T-helper 2 cell (primary cell): ENCODE measurements at places on chromosomes 4 and X.

GRCh38 chr4:19497705-19498104 lies 754.0 kb upstream of the SLIT2 start:
- DNase-seq: no peak

DNA sequence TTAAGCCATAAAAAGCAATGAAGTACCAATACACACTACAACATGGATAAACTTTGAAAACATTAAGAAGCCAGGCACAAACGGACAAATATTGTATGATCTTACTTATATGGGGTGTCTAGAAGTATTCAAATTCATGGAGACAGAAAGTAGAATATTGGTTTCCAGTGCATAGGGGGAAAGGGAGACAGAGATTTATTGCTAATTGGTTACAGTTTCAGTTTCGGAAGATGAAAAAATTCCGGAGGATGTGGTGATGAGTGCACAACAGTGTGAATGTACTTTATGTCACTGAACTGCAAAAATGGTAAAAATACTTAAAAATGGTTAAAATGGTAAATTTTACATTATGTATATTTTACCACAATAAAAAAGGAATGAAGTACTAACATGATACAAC lies 5.1 kb upstream of the PRDX4 start:
- peak; percentile 1 for DNase-seq

DNA sequence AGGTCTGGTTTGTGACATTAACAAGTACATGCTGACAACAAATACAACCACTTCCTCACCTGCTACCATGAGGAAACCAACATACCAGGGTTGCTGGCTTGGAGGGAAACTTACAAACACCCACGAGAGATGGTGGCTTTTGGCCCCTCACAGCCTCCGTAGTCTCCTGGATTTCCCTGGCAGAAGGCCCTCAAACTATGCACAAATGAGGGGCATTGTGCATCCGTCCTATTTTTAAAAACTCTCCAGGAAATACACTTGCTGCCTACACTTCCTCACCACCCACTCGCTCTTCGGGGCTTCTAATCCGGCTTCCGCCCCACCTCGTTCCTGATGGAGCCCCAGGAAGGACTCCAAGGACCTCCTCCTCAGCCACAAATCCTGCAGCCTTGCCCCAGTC lies 355.0 kb upstream of the GATB start:
- peak; percentile 89 for DNase-seq

- DNase-seq: no peak
These were observed 273.5 kb downstream of the TMA16 start for GRCh38 chr4:163768014-163768413.

- no peak for DNase-seq
These were observed 20.8 kb upstream of the CEP135 start for GRCh38 chr4:55927803-55928437.

DNA sequence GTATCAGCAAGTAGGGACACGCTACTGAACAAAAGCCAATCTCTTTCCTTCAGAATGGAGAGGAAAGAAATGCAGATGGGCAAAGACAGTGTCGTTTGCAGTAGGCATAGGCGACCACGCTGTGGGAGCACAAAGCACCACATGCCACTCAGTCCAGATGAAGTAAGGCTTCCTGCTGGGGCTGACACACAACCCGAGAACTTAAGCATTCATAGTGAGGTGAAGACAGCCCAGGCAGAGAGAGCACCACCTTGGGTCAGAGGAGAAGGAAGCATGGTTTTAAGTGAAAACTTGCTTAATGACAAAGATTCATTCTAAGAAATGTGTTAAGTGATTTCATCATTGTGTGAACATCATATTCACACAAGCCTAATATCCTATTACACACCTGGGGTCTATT lies 238.8 kb downstream of the MGST2 start:
- DNase-seq: no peak

DNA sequence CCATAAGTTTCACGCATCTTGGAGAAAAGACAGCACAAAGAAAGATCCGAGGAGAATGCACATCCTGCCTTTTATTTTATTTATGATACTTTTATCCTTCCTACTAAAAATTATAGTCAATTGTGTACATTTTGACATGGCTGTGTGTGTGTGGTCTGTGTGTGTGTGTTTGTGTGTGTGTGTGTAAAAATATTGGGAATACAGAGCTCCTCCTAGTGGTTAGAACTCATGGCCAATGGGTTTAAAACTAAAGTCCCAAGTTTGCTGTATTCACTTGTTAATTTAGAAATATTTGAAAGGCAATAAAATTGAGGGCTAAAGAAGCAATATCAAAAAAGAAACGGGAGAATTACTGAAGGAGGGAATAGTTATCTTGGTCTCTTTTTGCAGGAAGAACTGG lies 47.5 kb downstream of the NKX6-1 start:
- no peak for DNase-seq

DNA sequence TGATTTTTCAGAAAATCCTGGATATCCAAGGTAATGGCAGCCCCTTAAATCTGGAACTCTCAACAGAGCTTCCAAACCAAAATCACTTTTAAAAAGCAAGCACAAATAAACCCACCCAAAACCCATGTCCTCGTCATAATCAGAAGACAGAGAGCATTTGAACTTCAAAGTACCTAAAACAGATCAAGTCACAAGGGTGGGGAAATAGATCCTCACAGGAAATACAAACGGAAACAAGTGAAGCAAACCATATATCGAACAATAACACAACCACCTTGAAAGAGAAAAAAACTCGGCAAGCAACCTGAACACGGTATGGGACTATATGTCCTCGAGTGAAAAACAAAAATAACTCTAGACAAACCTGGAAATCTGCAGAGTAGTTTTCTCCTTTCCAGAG lies 15.9 kb upstream of the CCNQ start:
- no peak for DNase-seq

GRCh38 chrX:18895189-18895951 lies 88.5 kb downstream of the PHKA2 start:
- DNase-seq: no peak

DNA sequence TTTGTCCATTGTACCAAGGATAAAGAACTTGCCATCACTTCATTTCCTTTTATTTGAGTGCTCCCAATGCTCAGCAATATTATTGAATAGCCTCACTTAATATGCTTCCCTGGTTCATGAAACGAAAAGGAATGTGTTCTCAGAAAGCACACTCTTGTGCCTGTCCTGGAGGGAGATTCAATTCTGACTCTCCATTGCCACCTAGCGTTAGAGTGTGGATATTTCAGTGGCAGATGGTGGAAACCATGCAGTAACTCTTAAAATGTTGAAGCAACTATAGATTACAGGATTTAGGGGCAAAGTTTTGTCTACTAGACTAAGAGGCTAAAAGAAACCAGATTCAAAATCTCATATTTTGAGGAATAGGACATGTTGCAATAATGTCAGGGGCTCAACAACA lies 36.0 kb downstream of the GAB3 start:
- DNase-seq: no peak
